Fibroblast of skin of scalp (primary cell): ENCODE measurements at places on chromosomes 2 and 18.

DNA sequence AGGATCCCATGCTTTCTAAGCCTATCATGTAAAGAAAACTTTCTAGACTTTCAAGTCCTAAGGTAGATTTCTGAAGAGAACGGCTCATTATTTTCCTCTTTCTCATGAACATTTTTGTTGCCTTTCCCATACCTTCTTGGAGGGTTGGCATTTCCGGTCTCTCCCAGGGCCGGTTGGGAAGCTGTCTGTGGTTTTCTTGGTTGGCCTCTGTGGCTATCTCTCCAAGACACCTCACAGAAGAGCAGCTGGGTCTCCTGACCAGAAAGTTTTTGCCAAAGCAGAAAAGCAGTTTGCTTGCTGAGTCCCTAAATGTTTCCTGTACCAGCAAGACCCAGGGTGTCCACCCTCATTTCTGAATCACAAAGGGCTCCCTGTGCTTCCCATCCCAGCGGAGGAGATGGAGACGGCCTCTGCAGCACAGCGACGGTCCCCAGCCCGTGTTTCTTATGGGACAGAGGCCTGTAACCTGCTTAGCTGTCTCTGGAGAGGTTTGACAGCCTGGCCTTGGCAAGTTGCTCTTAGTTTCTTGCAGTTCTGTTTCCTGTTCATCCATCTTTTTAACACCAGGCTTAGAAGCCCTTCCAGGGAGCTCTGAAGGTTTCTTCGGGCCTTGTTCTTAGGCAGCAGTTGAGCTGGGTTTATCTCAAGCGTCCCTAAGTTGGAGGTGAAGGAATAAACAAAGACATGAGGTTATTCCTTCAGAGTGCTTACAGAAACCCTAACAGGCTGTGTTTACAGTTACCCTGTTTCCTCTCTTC lies 39.8 kb downstream of the GREB1 start:
- peak; percentile 40 for DNase-seq

- peak; percentile 91 for DNase-seq
Observed at GRCh38 chr18:35076135-35076924, 35.1 kb downstream of the MAPRE2 start.

GRCh38 chr2:219199470-219200211 lies 6.9 kb upstream of the ZFAND2B start:
- DNase-seq: no peak

- no peak for DNase-seq
Observed at GRCh38 chr2:15307526-15307925, 253.6 kb downstream of the NBAS start.

- peak; percentile 71 for DNase-seq
Observed at GRCh38 chr18:75544496-75544895, 117.0 kb upstream of the SMIM21 start.
